Left renal cortex interstitium (tissue), 4 donors: ENCODE measurements at places on chromosomes 12 and 14.

- DNase-seq = no peak
Observed at GRCh38 chr12:28961948-28962384, 187.1 kb upstream of the FAR2 start.

- no peak for DNase-seq
Observed at GRCh38 chr14:52333823-52334657, 19.9 kb downstream of the PTGER2 start.

GRCh38 chr12:25723921-25724491 lies 170.9 kb upstream of the LMNTD1 start:
- DNase-seq = no peak

- DNase-seq = no peak
Observed at GRCh38 chr12:117092886-117093285, 6.3 kb downstream of the TESC start.

DNA sequence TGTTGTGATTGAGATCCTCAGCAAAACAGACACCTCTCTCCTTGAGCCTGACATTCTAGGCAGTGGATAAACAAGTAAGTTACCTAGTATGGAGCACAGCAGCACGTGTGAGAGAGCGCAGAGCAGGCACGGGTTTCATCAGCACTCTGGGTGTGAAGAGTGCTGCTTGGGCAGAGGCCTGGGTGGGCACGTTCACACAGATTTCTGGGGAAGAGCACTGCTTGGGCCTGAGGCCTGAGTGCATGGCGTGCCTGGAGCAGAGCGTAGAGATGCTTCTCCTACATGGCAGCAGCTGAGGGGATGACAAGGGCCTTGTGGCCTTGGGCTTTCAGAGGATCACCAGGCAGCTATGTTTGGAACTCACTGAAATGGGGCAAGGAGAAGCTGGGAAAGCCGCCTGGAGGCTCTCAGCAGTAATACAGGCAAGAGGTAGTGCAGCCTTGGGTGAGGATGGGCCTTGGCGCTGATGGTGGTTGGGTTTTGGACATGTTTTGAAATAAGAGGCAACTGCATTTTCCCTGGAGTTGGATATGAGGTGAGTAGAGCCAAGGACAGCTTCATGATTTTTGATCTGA lies 17.6 kb downstream of the CKB start:
- DNase-seq = no peak

DNA sequence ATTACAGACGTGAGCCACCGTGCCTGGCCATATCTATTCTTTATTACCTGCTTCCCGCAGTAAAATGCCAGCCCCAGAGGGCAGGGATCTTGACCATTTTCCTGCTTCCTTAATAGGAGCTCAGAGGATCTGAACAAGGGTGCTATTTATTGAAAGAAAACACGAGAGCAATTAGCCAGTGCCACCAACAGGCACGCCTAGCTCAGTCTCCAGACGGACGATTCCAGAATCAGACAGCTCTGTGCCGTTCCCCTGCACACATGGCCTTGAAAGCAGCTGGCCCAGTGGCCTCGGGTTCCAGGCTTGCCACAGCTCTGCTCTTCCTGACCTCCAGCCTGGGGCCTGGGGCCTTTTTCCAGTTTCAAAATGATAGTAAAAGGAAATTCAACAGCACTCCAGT lies 135.2 kb upstream of the RFLNA start:
- DNase-seq = no peak

DNA sequence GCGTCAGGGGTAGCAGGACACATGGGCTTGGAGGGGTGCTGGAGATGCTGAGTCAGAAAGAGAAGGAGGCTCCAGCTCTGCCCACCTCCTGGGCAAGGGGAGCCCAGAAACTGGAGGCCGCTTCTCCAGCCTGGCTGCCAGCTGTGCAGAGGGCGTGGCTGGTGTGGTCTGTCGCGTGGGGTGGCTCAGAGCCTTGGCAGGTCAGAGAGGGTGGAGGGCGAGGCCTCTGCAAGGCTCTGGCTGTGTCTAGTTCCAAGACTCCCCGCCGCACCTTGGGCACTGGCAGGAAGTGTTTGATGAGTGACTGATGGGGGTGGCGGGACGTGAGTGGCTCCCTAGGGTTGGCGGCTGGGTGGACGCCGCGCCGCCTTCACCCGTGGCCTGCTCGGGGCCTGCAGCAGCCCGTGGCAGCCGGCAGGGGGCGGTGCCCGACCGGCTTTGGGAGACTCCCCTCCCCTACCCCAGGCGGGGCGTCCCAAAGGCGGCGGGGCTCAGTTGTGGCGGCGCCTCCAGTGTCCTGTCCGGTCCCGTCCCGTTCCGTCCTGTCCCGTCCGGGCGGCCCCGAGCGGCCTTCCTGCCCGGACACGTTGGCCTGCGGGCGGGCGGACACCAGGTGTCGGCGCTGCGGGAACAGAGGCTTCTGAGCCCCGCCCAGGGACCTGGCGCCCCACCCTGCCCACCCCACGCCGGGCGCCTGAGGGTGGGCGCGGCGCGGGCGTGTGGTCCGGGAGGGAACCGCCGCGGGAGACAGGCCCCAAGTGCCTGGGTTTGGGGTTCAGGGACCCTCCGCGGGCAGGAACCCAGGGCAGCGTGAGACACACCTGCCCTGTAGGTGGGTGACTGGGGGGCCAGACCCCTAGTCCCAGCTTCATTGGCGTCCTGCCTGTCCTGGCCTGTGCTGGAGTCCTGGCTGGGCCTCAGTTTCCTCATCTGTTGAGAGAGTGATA lies 39.7 kb downstream of the KRT80 start:
- DNase-seq = no peak

DNA sequence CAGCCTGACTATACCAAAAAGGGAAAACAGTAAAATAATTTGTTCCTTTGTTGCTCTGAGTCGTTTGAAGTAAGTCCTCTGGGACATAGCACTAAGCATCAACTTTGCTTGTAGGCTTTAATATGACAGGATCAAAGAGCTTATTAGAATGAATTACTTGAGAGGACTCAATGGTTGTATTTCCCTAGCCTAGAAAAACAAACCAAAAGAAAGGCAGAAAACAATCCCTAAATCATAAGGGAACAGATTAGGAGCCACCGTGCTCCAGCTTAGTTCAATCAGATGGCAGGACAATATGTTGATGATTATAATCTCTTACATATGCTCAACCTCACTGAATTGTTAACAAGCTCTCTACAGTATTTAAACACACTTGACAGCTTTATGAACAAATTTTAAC lies 988.4 kb downstream of the FLRT2 start:
- no peak for DNase-seq

DNA sequence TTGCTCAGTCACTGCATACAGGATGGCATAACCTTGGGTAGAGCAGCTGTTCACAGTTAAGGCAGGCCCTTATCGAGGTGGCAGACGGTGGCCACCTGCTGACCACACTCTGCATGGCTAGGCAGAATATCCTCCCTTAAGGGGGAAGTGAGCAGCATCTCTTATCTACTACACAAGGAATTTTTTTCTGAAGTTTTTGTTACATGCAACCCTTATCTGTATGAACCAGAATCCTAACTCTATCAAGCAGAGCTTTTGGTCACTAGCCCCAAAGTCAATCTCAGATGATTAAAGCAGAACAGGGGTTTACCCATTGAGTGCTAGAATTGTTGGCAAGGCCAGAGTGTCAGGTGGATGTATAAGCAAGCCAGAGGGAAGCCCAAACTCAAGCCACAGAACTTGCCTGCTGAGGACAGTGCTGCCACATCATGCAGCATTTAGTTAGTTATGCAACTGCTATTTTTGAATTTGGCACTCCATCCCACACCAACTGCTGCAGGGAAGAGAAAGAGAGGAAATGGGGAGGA lies 192.8 kb downstream of the TBX5 start:
- no peak for DNase-seq

DNA sequence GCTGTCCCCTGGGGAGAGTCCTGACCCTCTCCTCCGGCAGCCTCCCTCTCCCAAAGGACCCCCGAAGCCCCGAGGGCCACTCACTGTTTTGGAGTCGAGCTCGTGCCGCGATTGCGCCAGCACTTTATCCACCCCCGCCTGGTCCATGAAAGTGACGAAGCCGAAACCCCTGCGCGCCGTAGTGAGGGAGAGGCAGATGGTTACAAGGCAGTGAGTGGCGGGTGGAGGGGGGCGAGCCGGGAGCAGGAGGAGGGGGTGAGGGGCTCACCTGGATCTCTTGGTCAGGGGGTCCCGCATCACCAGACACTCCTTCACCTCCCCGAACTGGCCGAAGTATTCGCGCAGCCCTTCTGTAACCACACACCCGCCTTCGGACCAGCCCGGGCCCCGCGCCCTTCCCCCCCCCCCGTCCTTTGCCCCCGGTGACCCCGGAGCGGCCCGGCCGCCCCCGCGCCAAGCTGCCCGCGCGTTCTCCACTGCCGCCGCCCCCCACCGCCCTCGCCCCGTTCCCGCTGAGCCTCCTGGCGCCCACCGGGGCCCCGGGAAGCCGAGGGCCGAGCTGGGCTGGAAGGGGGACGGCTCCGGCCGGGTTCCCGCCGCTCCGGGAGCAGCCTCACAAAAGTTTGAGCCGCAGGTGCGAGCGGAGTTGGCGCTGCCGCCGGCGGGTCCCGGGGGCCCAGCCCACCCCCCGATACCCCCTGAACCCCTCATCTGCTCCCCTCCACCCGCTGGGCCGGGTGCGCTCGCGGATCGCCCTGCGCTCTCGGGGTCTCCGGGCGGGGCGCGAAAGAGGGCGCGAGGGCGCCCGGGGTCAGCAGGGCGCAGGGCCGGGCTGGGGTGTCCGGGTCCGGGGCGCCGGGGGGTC lies 808 bp downstream of the MSI1 start:
- DNase-seq = no peak

DNA sequence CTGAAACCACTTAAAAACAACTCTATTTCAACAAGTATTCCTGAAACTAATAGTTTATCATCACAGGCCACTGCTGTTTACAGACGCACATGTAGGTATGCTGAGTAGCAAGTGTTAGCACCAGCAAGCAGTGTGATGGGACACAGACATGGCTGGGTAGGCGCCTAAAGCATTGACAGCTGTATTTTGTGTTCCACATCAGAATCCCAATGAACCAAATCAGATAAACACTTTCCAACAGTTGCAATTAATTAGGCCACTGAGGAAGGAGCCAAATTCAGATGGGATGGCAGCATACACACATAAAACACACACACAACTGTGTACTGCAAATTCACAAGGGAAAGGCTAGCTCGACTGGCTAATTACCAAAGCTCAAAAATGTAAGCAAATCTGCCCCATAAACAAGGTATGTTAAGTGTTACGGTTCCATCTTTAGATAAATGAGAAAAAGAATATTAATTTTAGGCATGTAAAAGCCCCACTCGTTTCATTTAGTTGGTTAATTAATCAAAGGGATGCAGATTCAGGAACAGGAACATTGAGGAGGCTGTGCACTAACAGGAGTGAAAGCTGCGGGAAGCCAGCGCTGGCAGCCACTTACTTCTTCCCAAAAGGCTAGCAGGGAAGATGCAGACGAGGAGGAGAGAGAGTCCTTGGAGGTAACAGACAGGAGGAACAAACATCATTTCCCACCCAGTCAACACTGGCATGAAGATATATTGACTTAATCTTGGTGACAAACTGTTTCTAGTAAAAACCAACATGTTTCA lies 33.4 kb downstream of the AMN start:
- DNase-seq = no peak

DNA sequence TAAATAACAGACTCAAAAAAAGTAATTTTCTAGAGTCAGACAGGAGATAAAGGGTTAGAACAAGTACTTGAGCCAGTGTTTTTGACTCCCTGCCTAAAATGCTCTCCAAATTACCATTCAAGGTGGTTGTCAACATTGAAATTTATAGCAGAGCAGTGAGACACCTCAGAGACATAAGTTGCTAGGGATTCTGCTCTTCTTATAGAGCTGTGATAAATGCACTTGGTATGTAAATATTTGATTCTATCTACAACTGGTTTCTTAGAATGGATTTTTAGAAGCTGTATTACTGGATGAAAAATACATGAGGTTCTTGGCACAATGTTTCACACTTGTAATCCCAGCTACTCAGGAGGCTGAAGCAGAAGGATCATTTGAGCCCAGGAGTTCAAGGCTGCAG lies 83.9 kb upstream of the OSBPL8 start:
- no peak for DNase-seq

- no peak for DNase-seq
Observed at GRCh38 chr12:112844814-112845565, 53.4 kb downstream of the RPH3A start.

DNA sequence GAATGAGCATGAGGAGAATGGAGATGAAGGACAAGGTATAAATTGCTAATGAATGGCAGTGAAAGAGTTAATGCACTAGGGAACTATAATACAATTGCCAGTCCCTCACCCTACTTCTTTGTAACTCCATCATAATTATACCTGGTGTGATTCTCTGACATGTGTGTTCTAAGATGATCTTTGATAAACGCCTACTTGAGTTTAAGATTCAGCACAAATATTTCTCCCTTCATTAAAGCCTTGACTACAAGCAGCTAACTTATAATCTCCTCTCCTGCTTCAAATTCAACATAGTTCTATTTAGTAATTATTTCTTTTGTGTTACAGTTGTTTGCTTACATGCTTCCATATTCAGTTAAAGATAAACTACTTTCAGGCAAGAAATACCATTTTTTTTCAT lies 9.7 kb upstream of the CLEC2A start:
- no peak for DNase-seq

DNA sequence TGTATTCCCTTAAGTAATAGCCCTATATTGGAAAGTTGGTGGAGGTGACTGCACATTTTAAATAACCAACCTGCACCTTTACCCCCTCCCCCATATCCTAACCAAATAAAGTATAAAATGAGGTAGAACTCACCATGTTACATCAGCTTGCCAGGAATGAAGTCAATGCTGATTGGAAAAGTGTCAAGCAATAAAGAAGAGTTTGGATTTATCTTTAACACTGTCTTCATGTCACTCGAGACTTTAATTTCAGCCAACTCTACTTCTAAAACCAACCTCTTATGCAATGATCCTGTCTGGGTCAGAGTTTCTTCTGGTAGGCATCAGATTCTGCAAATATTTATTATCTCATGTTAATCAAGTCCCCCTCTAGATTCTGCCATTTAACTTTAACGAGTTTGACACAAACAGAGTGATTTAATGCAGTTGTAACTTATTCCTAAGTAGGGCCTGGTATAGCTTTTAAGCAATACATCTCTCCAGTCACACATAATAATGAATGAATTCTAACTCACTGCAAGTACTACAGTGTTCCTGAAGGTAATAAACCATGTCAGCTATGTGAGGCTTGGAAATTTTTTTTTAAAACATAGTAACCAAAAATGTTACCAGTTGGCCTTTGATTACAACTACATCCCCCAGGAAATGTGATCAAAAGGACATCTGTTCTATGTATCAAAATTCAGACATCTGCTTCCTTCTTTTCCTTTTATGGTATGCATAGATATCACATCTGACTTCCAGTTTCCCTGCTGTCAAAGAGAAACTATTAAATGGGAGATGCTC lies 98.7 kb downstream of the ERGIC2 start:
- DNase-seq = no peak

- DNase-seq = no peak
Observed at GRCh38 chr12:93593843-93594242, 21.4 kb downstream of the SOCS2 start.

- no peak for DNase-seq
Observed at GRCh38 chr12:105231396-105231795, 4.6 kb downstream of the APPL2 start.
